ENCODE measurements at places on chromosomes 2 and 18.

GRCh38 chr2:36337354-36337753 is 18.2 kb upstream of the CRIM1 start:
- no peak for DNase-seq

- DNase-seq = no peak
Measured at GRCh38 chr2:8152392-8153257, 529.2 kb upstream of the ID2 start.

- peak; percentile 46 for DNase-seq
Measured at GRCh38 chr18:45664824-45665763, 49.8 kb downstream of the SLC14A2 start.

GRCh38 chr18:10015288-10015701 is 101.5 kb downstream of the VAPA start:
- DNase-seq = no peak

DNA sequence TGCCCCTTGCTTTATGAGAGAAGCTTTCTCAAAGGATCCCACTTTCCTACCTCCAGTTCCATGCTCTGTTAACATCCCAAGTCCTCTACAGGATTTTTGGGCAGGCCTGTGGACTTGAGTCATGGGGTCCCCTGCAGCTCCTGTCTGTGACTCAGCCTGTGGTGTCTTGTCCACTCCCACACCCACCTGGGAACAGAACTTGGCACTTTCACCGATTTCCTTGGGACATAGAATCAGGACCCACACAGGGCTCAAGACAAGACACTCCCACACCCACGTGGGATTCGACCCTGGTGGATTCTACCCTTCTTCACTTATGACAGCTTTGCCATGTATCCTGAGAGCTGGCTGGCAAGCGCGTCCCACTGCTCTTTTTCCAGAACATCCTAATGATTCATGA is 30.7 kb upstream of the HDAC4 start:
- no peak for DNase-seq

DNA sequence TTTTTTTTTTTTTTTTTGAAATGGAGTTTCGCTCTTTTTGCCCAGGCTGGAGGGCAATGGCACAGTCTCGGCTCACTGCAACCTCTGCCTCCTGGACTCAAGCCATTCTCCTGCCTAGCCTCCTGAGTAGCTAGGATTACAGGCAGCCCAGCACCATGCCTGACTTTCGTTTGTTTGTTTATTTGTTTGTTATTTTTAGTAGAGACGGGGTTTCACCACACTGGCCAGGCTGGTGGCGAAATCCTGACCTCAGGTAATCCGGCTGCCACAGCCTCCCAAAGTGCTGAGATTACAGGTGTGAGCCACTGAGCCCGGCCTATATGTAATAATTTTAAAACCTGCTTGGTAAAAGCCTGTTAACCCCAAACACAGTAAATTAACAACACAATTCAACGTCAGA is 435.7 kb downstream of the LRRTM4 start:
- no peak for DNase-seq

GRCh38 chr18:13584825-13585224 is 141.5 kb downstream of the FAM210A start:
- DNase-seq = no peak

DNA sequence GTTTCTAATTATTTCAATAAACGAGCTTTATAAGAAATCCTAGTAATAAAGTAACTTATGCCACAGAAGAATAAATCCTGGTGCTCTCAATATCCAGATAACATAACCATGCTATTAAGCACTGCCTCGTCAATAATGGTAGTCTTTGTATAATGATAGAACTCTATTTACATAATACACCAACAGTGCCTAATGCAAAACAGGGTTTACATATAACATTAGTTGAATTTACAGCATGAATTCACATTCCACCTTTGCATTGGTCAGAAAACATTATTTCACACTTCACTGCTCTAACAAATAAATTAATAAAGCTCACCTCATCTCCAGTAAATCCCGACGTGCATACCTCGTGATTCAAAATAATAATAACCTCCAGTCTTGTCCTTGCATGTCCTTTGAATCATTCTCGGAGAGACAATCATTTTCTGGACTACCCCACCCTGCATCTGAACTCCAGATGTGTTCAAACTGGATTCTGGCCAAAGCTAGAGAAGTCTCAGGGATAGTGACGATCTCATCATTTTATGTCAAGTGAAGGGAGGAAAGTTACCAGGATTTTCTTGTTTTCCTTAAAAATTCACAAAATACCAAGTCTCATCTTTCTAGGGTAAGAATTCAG is 189.2 kb downstream of the NCKAP5 start:
- DNase-seq = peak; percentile 51

DNA sequence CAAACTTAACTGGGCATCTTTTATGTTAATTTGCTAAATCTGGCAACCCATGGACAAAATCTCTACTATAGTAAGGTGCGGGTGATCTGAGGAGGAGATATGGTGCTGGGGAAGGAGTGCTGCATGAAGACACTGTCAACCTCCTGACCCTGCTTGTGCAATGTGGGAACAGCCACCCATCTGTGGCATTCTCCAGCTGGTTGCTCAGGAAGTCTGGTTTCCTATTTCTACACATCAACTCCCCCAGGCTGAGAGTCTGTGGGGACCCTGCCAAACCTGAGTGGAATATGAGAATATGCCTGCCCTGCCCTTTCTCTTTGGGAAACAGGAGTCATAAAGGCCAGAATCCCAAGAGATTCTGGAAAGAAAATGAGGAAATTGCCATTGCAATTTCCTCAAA is 60.1 kb upstream of the PAX3 start:
- no peak for DNase-seq

DNA sequence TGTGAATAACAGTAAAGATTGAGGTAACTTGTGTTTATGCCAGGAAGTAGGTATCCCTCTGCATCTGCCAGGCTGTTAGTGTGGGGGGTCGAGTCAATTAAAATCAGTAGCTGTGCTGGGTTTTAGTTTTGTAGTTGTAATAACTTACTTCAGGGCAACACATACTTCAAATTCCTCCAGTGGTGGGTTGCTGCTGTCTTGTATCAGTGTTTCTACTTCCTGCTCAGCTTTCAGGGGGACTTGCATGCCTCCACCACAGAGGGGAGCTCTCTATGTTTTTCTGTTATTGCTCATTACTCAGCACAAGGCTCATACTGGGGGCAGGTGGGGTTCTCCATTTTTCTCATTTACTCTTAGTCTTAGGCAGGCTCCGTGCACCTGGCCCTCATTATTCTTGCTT is 136.8 kb downstream of the CAPN13 start:
- no peak for DNase-seq
